Activated CD4-positive, alpha-beta T cell treated with anti-CD3 and anti-CD28 coated beads for 24 hours (primary cell): ENCODE measurements at places on chromosomes 16 and 17.

DNA sequence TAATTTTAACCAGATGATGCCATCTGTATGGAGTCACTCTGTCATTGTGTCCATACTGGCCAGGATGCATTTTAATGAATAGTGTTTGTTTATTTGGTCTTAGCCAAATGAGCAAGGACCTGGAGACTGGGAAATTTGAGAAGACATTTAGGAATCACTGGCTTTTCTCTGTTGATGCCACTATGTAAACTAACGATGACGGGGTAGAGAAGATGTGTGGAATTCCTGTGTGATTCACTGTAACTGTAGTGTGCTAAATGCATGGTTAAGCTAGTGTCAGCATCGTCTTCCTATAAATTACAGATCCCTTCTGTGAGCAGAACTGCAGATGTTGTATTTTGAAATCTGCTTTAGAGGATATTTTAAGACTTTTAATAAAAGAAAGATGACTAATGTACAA is 66.6 kb downstream of the NOS2 start:
- no peak for DNase-seq

- peak; percentile 30 for DNase-seq
These were observed 267.9 kb downstream of the CPPED1 start for GRCh38 chr16:12535535-12536411.

GRCh38 chr17:10265100-10265810 is 66.8 kb upstream of the GAS7 start:
- no peak for DNase-seq

GRCh38 chr16:10514369-10515055 is 65.9 kb downstream of the EMP2 start:
- peak; percentile 27 for DNase-seq

DNA sequence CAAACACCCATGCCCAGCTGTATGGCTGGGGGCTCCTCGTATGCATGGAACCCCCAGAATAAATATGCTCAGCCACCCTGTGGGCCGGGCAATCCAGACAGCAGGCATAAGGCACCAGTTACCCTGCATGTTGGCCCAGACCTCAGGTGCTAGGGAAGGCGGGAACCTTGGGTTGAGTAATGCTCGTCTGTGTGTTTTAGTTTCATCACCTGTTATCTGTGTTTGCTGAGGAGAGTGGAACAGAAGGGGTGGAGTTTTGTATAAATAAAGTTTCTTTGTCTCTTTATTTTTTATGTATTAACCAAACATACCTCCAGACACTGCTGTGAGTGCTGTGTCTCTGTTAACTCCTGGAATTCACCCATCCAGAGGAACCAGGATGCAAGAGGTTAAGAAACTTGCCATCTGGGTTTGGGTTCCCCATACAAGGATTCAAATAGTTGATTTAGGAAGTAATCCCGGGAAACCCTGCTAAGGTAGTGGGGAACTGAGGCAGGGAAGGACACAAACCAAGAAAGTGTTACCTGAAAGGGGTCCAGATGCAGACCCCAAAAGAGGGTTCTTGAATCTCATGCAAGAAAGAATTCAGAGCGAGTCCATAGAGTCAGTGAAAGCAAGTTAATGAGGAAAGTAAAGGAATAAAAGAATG is 37.4 kb upstream of the IL21R start:
- DNase-seq, result no peak

GRCh38 chr17:51546114-51546513 is 285.8 kb downstream of the UTP18 start:
- no peak for DNase-seq

DNA sequence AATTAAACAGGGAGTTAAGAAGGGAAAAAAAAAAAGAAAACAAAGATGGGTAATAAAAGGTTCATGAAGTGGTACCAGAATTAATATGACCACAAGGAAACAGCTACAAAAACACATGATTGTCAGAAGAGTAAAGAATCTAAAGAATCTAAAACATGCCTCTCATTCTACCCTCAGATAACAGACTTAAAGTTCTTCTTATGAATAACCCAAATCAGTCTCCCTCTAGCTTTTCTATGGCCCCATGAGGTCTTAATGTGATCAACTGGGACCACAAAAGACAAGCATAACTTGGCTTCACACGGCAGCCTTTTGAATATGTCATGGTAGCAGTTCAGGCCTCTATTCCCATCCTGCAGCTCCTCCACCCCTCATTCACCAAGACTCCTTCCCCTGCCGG is 6.9 kb downstream of the MYH10 start:
- no peak for DNase-seq

GRCh38 chr16:72961115-72961832 is 86.7 kb downstream of the ZFHX3 start:
- no peak for DNase-seq

GRCh38 chr17:82808921-82809905 is 30.6 kb downstream of the ZNF750 start:
- DNase-seq, result no peak

- DNase-seq, result no peak
These were observed 21.8 kb downstream of the NAA60 start for GRCh38 chr16:3465301-3465700.

GRCh38 chr16:54932737-54933254 is 2.1 kb downstream of the IRX5 start:
- no peak for DNase-seq

- DNase-seq, result no peak
These were observed 1.4 kb upstream of the TSPOAP1 start for GRCh38 chr17:58329810-58330537.

DNA sequence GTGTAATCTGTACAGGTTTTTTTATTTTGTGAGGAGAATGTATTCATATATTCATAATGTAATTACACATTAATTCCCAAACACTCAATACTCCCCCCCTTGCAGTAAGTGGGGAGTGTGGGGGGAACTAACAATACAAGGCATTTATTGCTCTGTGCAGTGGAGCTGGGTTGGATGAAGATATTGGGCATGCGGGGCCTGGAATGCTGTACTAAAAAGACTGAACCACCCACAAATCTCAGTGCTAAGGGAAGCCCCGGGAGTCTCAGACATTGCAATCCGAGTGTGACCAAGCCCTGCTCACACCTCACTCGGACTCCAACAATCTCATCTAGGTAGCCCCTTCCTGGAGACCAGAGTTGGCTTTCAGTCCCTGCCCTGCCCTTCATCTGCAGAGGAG is 6.0 kb downstream of the PLLP start:
- no peak for DNase-seq

DNA sequence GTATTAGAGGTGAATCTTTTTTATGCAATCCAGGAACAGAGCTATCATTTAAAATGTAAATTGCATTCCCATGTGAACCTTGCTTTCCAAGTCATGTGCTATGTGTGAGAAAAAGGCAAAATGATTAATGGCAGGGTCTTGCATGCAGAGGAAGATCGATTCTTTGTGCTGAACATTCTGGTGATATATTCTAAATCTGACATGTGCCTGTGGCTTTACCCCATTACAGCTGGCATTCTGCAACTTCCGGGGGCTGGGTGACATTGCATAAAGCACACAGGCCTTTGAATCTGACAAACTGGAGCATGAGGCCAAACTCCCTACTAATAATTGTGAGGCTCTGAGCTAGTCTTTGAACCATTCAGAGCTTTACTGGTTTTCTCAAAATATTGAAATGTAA is 1449.7 kb downstream of the CDH8 start:
- no peak for DNase-seq

DNA sequence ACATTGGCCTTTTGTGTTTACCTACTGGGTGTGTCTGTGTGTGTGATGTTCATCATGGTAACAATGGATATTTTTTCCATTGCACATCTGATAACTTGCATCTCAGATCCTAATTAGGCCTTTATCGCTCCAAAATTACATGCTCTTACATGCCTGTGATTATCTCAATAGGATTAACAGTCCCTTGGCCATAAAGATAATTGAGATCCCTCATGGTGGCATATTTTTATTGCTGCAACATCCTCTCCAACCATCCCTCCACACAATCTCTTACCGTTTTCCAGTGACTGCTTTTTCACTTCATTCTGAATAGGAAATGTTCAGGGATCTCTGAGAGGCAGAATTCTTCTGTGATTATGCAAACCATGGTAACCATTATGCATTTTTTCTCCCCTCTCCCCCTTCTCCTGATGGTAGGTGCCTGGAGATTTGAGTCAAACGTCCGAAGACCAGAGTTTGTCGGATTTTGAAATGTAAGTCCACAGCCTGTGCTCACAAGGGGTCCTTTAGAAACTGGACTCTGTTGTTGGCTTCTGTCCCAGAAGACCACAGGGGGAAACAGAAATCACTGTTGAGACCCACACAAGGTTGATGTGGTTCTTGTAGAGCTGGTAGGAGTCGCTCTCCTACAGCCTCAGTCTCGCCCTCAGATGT is 405.5 kb downstream of the CPPED1 start:
- no peak for DNase-seq

DNA sequence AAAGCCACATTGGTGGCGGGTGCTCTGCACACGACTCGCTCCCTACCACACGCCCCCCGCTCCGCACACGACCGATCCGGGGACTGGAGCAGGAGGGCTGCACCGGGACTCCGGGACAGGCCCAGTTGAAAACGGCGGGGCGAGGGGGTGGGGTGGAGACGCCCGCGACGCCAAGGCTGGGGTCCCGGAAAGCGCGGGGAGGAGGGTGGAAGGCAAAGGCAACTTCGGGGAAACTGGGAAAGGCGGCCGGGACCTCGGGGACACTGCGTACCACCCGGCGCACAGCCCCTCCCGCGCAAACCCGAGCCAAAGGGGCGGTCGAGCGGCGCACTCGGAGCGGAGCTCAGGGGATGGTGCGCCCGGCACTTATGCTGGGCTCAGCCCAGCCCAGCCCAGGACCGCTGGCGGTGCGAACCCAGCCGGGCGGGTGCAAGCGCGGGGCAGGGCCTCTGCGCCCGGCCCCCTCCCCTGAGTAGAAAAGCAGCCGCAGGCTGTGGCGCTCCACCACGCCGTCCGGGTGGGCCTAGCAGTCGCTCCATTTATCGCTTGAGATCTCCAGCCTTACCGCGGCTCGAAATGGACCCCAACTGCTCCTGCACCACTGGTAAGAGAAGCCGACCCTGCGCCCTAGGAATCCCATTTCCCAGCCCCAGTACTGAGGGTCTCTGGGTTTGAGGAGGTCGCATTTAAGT is at the start of gene MT1M:
Gene MT1M, plus strand, starts transcription at position 504 of the 692 bp plus-strand sequence. Its CDS starts 73 bp downstream, at position 577.
- no peak for DNase-seq

- DNase-seq, result no peak
These were observed 17.1 kb upstream of the ALOX15B start for GRCh38 chr17:8021565-8022359.

DNA sequence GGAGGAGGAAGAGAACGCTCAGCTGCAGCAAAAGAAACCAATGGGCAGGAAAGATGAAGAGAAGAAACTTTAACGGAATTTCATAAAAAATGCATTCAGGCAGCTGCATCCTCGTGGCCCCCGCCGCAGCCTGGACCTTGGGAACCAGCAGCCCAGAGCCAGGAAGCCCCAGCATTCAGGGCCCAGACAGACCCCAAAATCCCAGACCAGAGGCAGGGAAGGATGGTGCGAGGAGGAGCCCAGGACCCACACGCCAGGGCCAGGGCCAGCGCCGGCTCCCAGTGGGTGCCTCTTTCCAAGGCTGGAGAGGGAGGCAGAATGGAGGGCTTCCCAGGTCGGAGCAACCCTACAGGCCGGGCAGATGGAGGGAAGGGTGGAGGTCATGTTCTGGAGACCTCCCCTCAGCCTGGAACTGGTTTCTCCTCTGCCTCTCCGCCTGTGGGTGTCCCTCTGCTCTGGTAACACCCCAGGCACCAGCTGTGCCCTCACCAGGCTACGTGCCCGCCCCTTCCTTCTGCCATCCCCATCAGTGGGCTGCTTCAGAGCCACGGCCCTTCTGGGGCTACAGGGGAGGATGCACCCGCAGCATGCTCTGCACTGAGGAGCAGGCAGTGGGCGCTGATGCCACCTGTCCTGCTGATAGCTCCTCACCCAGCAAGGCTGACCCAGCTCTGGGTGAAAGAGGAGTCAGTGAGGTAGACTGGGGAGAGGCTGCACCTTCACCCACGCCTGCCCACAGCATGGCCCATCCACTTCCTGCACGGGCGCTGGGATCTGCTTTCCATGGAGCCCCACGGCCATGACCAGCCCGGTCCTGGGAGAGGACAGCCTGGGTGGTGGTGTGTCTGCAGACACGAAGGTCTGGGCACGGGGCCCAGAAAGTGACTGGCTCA is 1.2 kb upstream of the MIF4GD start:
- no peak for DNase-seq

DNA sequence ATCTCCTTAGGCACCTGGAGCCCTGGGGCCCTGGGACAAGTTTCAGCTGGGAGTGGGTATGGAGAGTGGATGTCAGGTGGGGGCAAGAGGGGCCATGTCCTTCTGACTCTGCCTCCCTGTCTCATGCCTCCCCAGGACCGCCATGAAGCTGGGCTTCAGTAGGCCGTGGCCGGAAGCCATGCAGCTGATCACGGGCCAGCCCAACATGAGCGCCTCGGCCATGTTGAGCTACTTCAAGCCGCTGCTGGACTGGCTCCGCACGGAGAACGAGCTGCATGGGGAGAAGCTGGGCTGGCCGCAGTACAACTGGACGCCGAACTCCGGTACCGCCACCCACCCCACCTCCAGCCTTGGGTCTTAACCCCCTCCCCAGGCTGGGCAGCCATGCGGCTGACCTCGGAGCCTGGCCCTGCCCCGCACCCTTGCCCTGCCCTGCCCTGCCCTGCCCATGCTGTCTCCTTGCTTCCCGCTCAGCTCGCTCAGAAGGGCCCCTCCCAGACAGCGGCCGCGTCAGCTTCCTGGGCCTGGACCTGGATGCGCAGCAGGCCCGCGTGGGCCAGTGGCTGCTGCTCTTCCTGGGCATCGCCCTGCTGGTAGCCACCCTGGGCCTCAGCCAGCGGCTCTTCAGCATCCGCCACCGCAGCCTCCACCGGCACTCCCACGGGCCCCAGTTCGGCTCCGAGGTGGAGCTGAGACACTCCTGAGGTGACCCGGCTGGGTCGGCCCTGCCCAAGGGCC is 20.0 kb downstream of the ACE start:
- DNase-seq, result no peak

DNA sequence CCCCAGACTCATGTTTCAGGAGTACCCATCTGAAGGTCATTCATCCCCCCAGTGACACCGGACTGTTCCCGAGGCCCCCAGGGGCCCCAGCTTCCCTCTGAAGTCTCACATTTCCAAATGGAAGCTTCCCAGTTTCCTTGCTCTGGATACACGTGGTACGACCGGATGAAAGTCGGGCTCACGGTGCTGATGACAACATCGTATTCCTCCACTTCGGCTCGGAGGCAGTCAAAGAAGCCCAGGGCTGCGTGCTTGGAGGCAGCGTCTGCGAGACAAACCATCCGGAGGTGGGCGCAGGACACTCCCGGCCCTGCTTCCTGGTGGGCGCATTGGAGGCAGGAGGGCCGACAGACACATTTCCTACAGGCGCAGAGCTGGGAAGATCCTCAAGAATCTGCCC is 18.7 kb downstream of the DHRS7C start:
- DNase-seq, result no peak

DNA sequence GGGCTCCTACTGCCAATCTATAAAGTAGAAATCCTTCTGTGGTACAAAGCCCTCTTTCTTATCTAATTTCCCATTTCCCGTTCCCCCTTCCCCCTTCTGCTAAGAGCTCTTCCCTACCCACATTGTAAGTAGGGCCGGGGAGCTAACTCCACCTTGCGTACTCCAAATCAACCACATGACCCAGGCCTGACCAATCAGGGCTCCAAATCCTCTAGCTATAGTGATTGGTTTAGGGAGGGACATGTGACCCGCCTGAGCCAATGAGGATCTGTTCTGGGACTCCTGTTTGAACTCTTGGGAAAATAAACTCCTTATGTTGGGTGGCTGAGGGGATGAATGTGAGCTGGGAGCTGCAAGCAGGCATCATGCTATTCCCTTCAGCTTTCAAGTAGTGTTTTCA is 40.9 kb upstream of the MEOX1 start:
- DNase-seq, result no peak

- DNase-seq, result no peak
These were observed 329.6 kb downstream of the SNX29 start for GRCh38 chr16:12305847-12306801.
